Activated naive CD4-positive, alpha-beta T cell (primary cell): ENCODE measurements at places on chromosomes 6 and 20.

DNA sequence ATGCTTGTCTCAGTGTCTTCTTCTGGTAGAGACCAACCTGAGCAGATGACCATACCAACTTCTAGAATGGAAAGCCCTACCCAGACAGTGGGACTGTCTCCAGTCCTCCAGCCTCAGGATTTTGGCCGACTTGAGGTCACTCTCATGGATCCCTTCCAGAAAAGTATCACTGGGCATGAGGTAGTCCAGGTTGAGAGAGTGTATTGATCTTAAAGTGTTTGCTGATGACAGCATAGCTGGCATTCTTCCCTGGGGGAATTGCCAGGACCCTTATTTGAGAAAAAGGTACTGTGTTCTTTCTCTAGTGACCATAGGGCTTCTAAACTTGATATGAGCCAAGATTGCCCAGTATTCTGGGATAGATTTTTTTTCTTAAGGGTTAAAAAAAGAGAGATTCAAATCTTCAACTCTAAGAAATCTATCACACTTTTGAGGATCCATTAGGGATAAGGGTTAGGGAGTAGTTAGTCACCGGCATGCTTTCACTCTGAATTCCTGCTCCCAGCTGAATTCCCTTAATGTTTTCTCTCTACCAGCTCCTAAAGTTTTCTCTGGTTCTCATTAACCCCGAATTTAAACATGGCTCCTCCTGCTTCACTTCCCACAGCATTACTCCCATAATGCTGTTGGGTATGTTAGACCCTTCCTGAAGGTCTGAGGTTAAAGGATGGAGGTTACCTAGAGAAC is 73.6 kb upstream of the FLRT3 start:
- no peak for DNase-seq

- DNase-seq: no peak
Observed at GRCh38 chr6:112188906-112189305, 65.5 kb downstream of the LAMA4 start.

GRCh38 chr20:53513489-53514298 is 79.9 kb downstream of the ZNF217 start:
- no peak for DNase-seq

DNA sequence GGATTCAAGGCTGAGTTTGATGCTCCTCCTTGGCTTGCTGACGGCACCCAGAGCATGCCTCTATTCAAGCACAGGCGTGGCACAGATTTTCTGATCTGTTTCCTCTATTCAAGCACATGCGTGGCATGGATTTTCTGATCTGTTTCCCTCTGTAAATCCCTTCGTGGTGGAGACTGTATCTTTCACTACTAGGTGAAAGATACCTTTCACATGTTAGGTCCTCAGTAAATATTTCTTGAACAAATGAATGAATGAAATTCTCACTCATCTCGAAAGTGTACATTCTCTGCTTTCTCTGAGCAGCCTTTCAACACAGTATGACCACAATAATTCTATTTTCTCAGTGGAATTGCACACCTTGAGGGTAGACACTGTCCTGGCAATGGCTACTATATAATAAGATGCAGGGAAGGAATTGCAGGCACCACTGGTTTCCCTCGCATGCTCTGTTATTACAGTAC is 72.6 kb upstream of the F13A1 start:
- DNase-seq: no peak

DNA sequence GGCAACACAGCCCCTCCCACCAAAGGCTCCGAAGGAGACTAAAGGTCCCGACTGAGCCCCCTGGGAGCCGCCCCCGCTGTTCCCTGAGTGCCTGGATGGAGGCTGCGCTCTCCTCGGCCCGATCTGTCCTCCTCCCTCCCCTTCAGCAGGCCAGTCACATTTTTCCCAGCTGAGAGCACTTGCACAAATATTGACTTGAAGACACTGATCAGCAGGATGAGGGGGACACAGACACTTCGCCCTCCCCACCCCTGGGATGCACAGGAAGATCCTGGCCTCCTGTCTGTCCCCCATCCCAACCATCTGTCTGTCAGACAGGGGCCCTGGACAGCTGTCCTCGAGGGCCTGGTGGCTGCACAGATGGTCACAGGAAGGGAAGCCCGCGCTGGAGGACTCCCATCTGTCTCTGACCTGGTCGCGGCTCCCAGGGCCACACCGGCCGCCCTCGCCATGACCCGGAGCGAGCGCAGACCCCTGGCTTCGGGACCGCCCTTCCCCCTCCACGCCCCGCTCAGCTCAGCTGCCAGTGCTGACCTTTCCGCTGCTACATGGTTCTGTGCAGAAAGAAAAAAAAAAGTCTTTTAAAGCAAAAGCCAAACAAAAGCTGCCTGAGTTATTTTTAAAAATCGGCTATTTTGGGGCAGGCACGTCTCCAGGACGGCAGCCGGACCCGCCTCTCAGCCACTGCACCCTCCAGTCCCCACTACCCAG is 11.1 kb downstream of the LAMA5 start:
- DNase-seq: no peak

DNA sequence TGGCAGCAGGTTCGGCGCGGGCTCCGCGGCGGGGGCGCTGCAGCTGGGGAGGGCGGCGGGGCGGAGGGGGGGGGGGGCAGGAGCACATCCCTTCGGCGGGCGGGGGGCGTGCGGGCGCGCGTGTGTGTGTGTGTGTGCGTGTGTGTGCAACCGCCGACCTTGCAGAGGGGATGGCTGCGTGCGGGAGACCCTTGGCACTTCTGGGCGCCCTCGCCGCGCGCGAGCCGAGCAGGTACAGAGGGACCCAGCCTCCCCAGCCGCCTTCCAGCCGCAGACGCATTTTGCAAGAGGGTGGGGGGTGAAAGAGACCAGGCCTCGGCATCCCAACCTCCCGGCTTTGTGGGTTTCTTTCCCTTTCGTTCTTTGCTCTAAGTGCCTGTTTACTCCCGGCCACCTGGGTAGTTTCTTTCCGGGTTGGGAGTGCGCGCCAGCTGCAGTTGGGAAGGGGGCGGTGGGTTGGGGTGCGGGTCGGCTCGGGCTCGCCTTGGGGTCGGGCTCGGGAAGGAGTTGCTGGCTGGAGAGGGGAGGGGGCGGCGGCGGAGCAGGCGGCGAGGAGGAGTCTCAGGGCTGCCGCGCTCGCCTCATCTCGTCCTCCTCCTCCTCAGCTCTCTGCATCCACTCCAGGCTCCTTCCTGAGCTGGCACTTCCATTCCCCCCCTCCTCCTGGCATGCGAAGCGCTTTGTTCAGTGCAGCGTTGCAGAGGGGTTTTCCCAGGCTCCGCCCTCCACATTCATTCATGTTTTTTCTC is 620 bp downstream of the HIVEP1 start:
- peak; percentile 40 for DNase-seq

DNA sequence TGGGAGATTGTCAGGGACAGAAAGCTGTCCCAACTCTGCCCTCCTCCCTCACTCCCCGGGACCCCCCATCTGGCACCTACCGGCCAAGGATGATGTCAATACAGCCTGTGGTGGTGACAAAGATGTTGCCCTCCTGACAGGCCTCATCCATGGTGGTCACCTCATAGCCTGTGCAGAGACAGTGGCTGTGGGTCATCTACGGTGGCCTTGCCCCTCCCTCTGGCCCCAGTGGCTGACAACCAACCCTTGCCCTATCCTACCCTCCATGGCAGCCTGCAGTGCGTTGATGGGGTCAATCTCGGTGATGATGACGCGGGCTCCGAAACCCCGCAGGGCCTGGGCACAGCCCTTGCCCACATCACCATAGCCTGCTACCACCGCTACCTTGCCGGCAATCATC is 12.7 kb downstream of the AHCY start:
- no peak for DNase-seq

- DNase-seq: no peak
Observed at GRCh38 chr6:5976811-5977210, 29.9 kb downstream of the NRN1 start.

- no peak for DNase-seq
Observed at GRCh38 chr20:58706150-58706892, 13.7 kb downstream of the NPEPL1 start.

DNA sequence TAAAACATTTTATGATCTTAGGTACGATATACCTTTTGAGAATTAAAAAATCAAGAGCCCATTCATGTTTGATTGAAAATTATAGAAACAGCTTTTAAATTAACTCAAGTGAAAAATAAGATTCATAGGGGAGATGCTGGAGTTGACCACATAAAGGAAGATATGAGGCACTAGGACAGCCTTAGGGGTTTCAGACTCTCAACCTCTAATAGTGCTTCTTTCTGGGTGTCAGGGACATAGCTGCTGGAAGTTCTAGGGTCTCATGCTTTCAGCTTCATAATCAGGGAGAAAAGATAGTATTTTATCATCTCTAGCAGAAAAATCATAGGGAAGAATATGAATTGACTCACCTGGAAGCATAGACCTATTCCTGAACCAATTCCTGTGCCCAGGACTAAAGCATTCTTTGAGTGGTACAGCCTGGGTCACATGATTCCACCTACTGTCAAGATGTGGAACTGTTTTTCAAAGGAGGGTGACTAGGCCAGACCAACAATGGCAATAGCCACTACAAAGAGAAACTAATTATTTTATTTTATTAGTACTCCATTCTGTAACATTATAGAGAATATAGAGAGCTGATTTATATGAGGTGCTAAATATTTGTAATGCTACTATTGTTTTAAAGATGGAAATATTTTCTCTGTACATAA is 27.8 kb upstream of the CENPW start:
- DNase-seq: no peak

GRCh38 chr20:57332105-57333089 is 2.8 kb downstream of the SPO11 start:
- DNase-seq: no peak

DNA sequence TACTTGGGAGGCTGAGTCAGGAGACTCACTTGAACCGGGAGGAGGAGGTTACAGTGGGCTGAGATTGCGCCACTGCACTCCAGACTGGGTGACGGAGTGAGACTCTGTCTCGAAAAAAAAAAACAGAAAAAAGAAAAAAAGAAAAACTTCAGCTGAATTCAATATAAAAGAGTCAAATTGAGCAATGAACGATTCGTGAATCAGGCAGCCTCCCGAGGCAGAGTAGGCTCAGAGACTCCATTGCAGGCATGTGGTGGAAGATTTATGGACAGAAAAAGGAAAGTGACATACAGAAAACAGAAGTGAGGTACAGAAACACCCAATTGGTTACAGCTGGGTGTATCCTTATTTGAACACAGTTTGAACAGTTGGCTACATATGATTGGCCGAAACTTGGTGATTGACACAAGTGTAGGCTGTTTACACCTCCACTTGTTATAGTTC is 56.3 kb downstream of the HLA-DPB1 start:
- no peak for DNase-seq

DNA sequence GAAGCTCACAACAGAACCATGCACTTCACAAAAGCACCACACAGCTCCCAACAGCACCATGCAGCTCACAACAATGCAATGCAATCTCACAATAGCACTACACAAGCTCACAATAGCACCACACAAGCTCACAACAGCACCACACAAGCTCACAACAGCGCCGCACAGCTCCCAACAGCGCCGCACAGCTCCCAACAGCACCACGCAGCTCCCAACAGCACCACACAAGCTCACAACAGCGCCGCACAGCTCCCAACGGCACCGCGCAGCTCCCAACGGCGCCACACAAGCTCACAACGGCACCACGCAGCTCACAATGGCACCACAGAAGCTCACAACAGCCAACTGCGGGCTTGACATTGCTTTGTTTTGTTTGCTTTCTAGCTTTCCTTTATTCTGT is 198.1 kb downstream of the DLL1 start:
- no peak for DNase-seq

- no peak for DNase-seq
Observed at GRCh38 chr20:59781226-59781625, 152.2 kb downstream of the SYCP2 start.

DNA sequence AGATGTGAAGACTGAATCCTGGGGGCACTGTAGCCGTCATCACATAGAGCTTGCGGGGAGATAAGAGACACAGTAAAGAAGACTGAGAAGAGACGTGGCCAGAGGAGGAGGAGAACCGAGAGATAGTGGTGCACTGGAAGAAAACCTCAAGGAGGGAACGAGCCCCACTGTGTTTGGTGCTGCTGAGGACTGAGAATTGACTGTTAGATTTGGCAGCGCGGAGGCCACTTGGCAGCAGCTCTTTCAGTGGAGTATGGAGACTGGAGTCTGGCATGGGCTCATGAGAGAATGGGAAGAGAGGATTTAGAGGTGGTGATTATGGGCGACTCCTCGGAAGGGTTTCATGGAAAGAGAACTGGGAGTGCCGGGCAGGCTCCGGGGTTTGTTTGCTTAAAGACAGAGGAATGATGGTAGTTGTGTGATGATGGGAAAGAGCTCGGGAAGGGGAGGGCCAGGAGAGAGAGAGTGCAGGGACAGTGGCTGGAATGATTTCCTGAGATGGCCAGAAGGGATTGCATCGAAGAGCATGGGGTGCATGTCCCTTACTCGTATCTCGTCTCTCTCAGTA is 18.0 kb downstream of the CDYL start:
- no peak for DNase-seq

GRCh38 chr20:48584391-48585060 is 243.3 kb downstream of the PREX1 start:
- DNase-seq: no peak

GRCh38 chr6:142722012-142722411 is 223.0 kb downstream of the HIVEP2 start:
- no peak for DNase-seq

DNA sequence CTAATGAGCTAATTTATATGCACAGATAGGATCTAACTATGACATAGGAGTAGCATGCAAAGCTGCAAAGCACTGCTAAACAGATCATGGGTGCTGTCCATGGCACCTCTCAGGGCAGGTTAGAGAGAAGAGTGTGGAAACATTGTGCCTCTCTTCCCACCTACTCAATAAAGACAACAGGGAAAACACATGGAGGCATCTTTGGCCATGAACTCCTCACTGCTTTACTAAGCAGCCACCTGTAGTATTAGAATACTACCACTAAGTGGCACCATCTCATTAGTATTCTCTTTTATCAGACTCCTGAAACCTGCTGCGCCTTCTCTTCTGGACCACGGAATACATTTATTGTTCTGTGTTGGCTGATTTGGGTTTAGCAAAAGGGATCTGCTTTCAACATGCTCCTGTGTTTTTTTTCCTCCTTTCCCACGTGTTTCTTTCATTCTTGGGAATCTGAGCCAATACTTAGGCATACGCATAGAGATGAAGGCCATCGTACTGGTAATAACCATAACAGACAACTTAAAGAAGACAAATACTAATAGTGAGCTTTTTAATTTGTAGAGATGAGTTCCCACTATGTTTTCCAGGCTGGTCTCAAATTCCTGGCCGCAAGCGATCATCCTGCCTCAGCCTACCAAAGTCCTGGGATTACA is 9.4 kb upstream of the HDDC2 start:
- DNase-seq: no peak

DNA sequence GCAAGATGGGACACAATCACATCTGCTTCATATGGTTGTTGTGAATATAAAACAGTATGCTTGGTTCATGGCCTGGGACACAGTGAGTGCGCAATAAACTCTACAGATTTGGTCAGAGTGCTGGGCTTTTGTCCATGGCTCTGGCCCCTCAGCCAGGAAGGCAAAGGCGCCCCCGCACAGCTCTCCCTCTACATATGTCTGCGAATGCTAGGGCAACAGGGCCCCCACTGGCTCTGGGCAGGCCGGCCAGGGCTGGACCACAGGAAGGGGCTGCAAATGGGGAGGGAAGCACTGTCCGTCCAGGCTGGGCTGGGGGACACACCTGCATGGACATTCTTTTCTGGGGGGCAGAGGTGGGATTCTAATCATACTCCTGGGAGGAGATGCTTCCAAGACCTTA is 151.8 kb upstream of the MLN start:
- DNase-seq: no peak
